ENCODE measurements at places on chromosomes 6 and 20.

GRCh38 chr6:109447878-109448555 is 7.5 kb downstream of the SMPD2 start:
- DNase-seq = no peak

GRCh38 chr6:123810214-123810613 is 6.5 kb downstream of the NKAIN2 start:
- no peak for DNase-seq

GRCh38 chr6:85443349-85444117 is 6.3 kb upstream of the NT5E start:
- DNase-seq = no peak

DNA sequence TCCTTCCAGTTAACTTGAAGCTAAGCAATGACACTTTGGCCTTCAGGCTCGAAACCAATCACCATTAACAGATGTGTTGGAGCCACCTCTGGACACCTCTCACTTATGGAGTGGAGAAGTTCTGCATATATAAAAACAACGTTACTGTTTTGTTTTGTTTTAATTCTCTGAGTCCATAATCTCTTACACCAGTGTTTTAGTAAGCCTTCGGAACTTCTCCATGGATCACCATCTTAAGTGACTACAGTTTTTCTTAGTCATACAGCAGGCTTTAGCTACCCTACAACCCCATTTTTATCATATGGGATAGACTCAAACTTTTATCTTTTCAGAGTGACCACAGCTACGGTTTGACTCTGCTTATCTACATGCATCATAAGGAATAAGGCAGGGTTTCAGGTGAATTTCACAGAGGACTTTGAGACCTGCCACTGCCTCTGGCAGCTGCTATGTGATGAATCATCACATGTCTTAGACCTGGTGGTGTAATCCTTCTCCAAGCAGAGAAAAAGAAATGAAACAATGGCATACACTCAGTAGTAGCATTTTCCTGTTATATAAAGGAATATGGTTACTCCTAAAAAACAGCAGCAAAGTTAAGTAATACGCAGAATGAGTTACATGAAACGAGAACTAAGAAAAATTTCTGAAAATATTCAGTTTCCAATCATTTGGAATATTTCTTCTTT is 5.5 kb upstream of the HDDC2 start:
- no peak for DNase-seq

DNA sequence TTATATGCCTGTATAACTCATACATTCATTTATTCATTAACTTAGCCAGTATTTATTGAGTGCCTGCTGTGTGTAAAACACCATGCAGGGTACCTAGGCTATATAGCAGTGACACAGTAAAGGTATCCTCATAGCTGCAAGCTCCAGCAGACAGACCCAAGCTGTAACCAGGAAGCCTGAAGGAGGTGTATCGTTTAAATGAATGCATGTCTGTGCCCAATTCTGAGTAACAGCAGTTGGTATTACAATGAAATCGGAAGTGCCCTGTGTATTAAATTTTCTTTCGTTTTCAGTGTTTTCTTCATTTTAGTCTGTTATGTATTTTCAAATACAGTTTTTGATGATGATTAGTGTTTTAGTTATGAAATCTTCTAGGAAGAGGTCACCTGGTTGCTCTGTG is 485.8 kb upstream of the SOX4 start:
- no peak for DNase-seq

- no peak for DNase-seq
Measured at GRCh38 chr6:5270093-5270680, 8.9 kb downstream of the FARS2 start.

All from activated CD4-positive, alpha-beta T cell treated with anti-CD3 and anti-CD28 coated beads, Interleukin-2, amount 50 U/mL, for 24 hours (primary cell).